ENCODE measurements at places on chromosomes 11 and 22. TPM values are rescaled to one million over a fixed set of nuclear protein-coding genes. Genes with fewer than 3 reads are reported as not detected.

NXPE2 gene
- total RNA-seq, result not detected

GNG3 gene
- not detected for total RNA-seq

DNA sequence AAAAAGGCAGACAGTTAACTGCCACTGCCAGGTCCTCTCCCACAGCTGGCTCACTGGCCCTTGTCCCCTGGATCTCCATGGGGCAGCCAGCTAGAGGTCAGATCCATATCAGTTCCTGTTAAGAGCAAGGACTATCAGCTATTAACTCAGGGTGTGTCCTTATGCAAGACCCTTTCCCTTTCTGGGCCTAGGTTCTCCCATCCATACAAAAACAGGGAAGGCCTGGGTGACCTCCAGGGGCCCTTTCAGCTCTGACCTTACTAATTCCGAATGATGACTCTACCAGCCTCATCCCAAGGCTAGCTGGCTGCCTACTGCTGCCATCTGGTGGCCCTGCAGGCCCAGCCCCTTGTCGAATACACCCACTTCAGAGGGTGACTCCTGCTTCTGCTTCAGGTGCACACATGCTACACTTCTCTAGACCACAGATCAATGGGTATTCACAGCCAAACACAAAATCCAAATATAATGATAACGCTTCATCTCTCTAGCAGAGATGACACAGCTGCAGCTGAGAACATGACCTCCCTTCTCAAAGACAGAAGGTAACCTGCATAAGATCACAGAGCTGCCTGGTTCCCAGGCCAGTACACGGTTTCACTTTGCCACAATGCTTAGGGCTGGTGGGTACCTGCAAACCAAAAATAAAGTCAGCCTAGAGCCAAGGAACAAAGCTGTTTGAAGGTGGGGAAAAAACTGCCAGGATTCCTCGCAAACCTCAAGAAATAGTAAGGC lies 34.1 kb downstream of the SERGEF start:
- no peak overlapping the region for H3K27ac ChIP-seq
- no peak for DNase-seq
- H3K4me1 ChIP-seq, result peaks cover 5% of the 10 kb centered on the region

DNA sequence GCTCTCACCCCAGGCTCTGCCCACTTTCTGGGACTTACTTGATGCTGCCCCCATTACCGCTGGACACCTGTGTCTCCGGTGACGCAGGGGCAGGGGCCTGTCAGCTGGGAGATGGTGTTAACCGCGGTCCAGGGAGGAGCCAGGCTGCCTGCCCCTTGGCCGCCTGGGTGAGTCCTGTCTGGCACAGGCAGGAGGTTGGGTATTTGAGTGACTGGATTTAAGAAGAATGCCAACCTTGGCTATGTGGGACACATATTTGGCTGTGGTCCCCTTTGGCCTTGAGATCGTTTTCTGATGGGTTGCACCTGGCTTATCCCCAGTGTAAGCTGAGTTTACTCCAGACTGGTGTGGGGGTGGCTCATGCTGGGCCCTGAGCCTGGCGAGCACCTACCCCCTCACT lies 2.5 kb downstream of the MUC6 start:
- no peak overlapping the region for H3K4me3 ChIP-seq
- no peak for DNase-seq
- H3K36me3 ChIP-seq, result no peaks in the 10 kb centered on the region

DNA sequence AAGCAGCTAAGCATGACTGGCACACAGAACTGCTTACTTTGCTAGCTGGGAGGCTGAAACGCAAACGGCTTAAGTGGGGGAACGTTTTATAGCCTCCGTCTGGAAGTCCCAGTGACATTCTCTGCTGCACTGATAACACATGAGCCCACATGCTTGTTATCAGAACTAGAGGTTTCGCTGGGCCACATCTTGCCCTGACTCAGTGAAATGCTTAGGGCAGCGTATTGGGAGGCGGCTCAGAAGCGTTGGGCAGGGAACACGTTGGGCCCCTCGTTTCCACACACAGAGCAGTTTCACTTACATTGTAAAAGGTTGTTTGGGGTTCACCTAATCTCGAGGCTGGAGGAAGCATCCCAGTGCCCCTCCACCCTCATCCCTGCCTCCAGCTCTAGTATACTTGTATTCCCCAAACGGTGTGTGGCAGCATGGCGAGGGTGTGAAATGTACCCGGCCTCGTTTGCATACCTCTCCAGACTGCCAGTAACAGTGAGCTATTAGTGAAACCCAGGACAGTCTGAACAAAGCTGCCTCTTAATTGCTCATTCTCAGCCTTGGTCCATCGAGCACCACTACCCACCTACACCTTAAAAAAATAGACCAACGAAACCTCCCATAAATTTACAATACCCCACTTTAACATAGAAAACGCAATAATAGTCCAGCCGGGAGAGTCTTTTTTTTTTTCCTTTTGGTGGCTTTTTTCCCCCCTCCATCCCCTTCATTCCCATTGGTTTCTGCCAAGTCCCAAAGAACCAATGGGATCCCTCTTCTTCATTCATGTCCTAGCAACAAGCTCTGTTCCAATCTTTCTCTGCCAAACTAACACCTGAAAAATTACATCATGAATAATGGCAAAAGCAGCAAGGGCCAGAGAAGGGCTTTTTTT lies 218.8 kb upstream of the SORL1-AS1 start:
- DNase-seq, result no peak
- no peaks in the 10 kb centered on the region for H3K27me3 ChIP-seq
- no peaks in the 10 kb centered on the region for H3K36me3 ChIP-seq
- H3K4me3 ChIP-seq, result no peak overlapping the region
- H3K27ac ChIP-seq, result peak overlapping the region; percentile 84

DNA sequence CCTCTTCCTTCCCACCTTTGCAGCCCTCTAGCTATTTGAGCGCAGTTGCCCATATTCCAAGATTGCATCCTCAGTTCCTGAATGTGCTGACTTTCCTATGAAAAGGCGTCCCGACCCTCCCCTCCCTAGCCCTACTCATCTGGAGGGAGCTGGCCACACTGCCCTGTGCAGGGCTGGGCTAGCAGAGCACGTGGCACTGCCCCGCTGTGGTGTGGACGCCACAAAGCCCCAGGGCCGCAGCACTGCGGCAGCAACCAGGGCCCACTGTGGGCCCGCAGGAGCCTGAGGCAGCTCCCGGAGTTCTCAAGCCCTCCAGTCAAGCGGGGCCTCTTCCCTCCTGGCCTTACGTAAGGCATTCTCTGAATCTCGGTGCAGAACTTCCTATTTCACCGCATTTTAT lies 27.6 kb downstream of the B3GAT1 start:
- H3K4me3 ChIP-seq, result no peak overlapping the region
- peaks cover 3% of the 10 kb centered on the region for H3K4me1 ChIP-seq
- no peak for DNase-seq
- no peaks in the 10 kb centered on the region for H3K27me3 ChIP-seq
- no peak overlapping the region for H3K27ac ChIP-seq

DNA sequence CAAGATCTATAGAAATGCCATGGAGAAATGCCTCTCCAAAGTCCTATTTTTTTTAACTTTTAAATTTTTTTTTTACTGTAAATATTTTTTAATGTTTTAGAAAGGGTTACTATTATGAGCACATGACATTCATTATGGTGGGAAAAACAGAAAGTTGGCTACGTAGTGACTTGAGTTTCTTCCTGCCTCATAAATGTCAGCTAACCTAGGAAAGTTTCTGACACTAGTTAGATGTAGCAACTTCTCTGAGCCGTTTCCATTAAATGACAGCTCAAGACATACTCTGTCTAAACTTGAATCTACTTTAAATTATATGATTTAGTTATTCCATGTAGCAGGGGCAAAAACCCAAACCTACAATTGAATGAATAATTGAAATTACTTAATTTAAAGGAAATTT lies 18.4 kb upstream of the CTSC start:
- no peak for DNase-seq
- H3K27ac ChIP-seq, result no peak overlapping the region
- no peaks in the 10 kb centered on the region for H3K4me1 ChIP-seq
